DMS53 (cell line): ENCODE measurements at places on chromosomes 3 and 15.

GRCh38 chr15:44034933-44035624, 160.0 kb downstream of the FRMD5 start:
- no peak for DNase-seq

- DNase-seq = no peak
Observed at GRCh38 chr15:25877681-25878080, 14.6 kb upstream of the ATP10A start.

GRCh38 chr15:30940359-30940758, 36.6 kb downstream of the FAN1 start:
- no peak for DNase-seq

DNA sequence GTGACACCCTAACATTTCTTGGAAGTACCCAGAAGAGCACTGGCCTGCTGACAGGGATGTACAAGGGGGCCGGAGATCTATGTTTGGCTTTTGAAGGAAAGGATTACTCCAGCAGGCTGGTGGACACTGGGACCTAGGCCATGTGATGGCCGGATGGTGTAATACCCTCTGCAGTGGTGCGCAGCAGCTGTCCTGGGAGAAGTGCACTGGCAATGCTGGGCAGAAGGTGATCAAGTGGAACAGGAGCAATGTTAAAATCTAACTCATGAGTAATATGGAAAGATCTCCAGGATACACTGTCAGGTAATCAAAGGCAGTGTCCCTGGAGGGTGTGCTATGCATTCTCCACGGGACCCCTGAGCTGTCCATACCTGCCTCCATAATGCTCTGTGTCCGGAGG, 71.2 kb upstream of the POMGNT2 start:
- no peak for DNase-seq

- no peak for DNase-seq
Observed at GRCh38 chr3:136294176-136294575, 44.0 kb downstream of the PCCB start.

DNA sequence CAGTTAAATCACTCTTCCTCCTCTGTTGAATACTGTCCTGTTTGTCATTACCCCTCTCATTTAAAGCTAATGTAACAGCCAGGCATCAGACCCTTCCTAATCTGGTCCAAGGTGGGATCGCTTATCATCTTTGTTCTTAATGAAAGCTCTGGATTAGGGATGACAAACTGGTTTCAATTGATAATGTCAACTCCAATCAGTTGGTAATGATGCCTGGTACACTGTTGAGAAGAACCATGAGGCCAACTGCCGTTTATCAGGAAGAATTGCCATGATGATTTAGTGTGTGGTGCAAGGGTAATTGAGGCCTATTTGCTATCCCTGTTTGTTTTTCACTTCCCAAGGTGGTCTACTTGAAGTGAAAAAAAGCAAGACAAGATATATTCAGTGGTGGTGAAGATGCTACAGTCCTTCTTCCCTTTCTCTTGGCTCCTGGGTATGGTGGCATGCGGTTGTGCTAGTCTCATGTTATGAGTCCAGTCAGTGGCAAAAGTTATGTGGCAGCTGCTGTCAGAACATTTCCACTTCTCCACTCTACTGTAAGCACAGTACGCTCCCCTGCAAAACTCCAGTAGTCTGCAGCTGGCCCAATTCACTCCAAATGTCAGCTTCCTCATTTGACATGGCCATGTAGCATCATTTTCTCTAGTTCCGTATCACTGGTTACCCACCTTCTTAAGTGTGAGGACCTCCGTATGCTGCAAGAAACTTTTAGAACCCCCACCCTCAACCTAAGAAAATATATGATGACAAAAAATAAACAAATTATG, 72.5 kb downstream of the MORC1 start:
- no peak for DNase-seq

GRCh38 chr3:107699682-107700081, 176.9 kb downstream of the BBX start:
- no peak for DNase-seq

- no peak for DNase-seq
Observed at GRCh38 chr3:152272771-152273242, 4.1 kb downstream of the MBNL1 start.

DNA sequence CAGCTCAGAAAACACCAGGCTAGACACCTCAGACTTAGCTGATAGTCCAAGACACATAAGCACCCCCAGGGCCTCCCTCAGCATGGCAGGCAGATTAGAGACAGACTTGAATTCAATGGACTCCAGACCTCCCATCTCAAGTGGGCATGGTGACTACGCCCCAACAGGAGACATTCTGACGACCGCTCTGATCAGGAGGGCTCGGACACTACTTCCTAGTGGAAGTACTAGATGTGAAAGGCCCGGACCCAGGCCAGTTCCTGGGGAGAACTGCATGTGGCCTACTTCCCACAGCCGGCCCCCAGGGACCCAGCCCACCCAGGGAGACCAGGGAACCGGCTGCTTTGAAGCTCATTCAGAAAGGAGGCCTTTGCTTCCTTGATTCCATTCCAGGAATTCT, 16.9 kb downstream of the POC1A start:
- no peak for DNase-seq

DNA sequence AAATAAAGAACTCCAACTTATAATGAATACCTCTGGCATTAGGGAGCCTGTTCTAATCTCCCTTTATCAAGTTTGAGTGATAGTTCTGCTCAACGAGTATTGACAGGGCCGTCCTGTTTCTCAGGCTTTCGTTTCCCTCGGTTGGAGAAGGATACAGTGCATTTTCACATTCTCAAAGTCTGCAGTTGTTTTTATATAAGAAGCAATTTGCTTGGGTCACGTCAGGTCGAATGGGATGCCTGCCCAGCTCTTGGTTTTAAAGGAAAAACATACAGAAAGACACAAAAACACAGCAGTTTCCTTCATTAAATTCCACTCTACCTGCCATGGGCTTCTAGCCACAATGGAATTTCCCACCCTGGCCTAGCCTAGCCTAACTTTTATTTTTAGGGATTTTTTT, 366.3 kb downstream of the TIGIT start:
- DNase-seq = no peak

DNA sequence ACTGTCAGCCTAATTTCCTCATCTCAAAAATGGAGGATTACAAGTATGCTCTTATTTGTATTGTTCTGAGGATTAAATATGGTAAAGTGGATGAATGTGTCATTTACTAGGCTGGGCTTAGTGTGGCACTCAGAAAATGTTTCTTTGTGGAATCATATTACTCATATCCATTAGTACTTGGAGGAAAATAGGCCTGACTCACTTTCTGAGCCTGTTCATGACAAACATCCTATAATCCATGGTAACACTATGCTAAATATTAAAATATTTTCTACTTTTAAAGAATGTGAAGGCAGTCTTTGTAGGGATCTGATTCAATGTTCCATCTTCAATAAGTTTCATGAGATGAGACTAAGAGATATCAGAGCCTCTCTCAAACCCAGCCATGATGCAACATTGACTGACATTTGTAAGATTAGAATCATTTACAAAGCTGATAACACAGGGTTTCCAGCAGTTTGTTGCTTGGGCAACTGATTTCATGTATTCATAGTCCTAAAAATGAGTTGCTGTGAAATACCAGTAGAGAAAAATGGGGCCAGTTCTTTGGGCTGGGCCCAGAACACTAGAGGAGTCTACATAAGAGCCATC, 1048.5 kb downstream of the NTRK3 start:
- DNase-seq = no peak

- no peak for DNase-seq
Observed at GRCh38 chr3:128932516-128933212, 53.2 kb downstream of the ACAD9 start.

GRCh38 chr15:50137330-50137761, 18.3 kb upstream of the ATP8B4 start:
- no peak for DNase-seq

GRCh38 chr3:143875546-143875945, 27.3 kb upstream of the SLC9A9 start:
- no peak for DNase-seq

GRCh38 chr3:94978084-94978483, 915.2 kb downstream of the NSUN3 start:
- DNase-seq = peak; percentile 94

DNA sequence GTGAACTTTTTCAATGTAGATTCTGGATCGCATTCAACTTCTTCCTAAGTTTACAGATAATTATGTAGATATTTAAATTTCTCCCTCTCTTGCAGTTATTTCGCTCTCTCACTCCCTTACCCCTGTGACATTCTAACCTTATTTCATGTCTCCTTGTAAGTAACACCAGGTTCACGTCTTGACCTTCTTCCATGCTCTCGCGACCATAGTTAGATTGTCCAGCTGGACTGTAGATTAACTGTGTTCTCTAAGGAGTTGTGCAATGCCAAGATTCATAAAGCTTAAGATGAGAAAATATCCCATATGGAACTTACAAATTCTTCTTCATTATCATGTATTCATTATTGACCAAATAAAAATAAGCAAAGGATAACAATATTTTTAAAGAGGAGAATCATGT, 430.5 kb downstream of the GABRG3 start:
- no peak for DNase-seq

- no peak for DNase-seq
Observed at GRCh38 chr15:66997212-66997611, 68.2 kb upstream of the SMAD3 start.

DNA sequence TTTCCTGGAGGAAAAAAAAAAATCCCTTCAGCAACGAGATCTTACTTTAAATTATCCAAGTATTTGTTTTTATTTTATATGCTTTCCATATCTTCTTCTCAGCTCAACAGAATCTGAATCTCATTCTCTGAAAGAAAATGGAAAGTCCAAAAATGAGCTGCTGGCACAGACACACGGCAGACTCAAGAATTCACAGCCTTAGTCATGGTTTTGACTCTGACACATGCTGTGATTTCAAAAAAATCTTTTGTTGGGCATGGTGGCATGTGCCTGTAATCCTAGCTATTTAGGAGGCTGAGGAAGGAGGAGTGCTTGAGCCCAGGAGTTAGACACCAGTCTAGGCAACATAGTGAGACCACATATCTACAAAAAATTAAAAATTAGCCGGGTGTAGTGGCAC, 565.0 kb downstream of the MAGI1 start:
- DNase-seq = no peak

DNA sequence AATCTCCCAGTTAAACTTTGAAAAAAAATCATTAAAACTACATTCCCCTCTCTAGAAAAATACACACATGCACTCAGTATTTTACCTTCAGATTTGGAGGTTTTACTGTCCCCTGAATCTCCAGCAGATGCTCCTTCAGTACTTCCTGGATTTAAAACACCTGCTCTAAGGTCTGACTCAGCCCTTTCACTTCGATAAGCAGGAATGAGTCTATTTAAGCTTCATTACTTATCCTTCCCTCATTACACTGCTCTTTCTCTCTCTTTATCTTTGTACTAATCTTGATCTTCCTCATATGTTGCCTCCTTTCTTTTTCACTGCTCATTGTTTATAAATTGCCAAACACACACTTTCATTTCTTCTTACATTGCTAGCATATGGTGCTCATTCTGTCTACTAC, 443.9 kb downstream of the DIPK2A start:
- DNase-seq = peak; percentile 79

DNA sequence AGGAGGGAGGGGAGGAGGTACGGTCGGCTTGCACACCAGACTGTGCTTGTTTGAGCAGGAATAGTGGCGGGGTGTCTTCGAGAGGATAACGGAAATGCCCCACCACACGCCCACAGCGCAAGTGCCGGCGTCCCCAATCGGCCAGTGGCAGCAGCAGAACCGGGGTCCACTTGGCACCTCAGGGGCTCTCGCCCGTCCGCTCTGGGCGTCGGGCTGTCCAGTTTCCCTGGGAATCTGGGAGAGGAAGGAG, 53.7 kb downstream of the CCDC54 start:
- DNase-seq = no peak

GRCh38 chr3:55333046-55333445, 154.1 kb downstream of the WNT5A start:
- DNase-seq = no peak

DNA sequence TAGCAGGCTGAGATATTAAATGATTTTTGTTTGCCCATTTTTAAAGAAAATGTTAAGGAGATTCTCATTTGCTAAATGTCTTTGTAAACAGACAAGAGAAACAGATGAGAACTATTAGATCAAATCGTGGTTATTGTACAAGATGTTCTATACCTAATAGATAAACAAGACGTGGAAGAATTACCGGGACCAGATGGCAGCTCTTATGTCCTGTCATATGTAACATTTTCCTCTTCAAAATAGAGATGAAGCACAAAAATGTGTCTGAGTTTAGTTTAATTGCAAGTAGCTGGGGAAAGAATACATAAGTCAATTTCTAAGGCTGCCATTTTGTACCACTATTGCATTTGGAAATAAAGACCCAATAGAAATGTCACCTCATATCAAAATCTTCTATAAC, 553.7 kb downstream of the TUSC7 start:
- peak; percentile 20 for DNase-seq

GRCh38 chr15:101709466-101709865, 14.8 kb downstream of the TARS3 start:
- peak; percentile 5 for DNase-seq

DNA sequence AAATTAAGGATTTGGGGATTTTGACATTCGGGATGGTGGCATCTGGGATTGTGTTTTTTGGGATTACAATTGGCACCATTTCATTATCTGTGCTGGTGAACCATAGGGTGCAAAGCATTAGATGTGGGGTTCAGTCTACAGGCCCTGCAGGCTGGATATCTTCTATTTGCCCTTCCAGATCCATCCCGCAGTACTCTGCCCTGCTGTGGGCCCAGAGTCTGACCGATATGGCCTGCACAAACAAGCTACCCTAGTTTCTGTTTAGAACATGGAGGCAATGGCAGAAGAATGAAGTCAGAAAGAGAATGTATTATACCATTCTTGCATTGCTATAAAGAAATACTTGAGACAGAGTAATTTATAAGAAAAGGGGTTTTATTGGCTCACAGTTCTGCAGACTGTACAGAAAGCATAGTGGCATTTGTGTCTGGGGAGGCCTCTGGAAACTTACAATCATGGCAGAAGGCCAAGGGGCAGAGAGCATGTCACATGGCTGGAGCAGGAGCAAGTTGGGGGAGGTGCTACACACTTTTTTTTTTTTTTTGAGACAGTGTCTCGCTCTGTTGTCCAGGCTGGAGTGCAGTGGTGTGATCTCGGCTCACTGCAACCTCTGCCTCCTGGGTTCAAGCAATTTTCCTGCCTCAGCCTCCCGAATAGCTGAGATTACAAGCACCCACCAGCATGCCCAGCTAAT, 93.7 kb downstream of the NCEH1 start:
- DNase-seq = no peak

GRCh38 chr3:134426660-134427181, 52.5 kb upstream of the AMOTL2 start:
- peak; percentile 38 for DNase-seq

DNA sequence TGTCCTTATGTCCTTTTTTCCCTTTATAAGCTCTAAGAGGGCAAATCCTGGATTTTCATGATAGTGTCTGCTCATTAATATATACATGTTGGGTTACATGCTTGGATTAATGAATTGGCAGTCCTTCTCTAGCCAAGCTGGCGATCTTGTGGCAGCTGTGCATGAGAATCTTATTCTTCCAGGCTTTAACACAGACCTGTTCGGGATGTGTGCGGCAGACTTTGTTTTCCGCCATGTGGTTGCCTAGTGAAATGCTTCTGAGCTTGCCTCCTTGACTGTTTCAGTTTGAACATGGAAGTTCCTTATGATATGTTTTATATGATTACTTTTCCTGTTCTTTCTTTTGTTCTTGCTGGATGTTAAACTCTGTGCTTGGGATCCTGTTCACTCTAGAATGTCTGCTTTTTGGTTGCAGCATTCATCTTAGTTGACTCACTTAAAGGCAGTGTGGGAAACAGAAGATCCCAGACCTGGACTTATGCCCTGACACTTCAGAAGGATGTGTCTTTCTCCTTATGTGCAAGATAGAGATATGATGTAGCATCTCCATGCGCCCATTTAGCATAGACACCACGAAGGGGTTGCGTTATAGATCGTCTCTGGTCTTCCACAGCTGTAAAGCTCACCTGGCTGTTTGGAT, 7.2 kb downstream of the CHCHD6 start:
- no peak for DNase-seq
